ENCODE measurements at places on chromosomes 1 and 21.

GRCh38 chr21:33230545-33231324 lies 997 bp downstream of the IFNAR2 start:
- peak; percentile 72 for DNase-seq

- DNase-seq, result peak; percentile 43
These were observed 26.3 kb upstream of the IER5 start for GRCh38 chr1:181061891-181062835.

DNA sequence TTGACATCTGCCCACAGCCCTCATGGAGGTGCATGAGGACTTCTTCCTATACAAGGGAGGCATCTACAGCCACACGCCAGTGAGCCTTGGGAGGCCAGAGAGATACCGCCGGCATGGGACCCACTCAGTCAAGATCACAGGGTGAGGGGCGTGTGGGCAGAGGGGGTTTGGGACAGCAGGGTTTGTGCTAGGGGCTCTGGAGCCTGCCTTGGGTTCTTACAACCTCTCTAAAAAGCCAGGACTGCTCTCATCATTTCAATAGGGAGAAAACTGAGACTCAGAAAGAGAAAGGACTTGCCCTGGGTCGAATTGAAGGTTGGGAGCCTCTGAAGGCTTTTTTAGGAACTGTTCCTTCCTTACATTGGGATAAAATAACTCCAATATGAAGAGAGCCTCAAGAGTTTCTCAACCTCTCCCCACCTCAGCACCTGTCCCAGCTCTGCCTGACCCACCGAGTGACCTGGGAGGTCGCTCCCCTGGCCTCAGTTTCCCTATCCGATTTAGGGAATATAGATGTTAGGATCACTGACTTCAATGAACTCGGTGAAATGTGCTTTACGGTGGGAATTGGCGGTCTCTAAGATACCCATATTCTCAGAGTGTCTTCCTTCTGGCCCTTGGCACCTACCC lies 9.5 kb downstream of the TINAGL1 start:
- no peak for DNase-seq

DNA sequence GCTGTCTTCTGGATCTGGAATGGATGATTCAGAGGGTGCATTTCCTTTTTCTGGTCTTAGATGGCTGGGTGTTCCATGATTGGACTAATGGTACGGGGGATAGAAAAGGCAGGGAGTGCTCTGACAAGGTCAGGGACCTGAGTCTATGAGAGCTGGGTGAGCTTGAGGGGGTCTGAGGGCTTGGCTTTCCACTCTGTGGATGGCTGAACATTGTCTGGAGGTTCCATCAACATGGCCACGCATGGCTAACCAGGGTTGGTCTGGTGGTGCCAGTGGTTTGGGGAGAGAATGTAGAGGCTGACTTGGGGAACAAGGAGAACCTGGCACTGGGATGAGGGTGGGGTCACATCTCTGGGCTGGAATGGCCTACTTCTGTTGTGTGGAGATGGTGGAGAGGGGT lies 41.5 kb upstream of the TSPAN2 start:
- DNase-seq, result no peak

GRCh38 chr21:38699048-38699447 lies 106.7 kb upstream of the ETS2 start:
- DNase-seq, result no peak
